ENCODE measurements at places on chromosomes 1 and 21.

DNA sequence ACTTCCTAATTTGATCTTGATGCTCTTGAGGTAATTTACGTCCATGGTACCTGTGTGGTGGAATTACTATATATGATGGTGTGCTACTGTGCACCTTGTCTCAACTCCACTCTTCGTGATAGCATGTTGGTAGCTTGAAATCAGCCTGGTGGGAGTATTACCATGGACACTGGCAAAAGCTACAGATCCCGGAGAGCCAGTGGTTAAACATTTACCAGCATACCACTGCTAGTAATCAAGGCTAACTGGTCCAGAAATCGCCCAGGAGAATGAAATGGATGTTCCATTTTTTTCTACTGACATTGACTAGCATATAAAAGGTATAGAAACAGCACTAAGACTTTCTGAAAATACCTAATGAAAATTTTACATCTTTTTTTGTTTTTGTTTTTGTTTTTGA lies 30.6 kb downstream of the ELK4 start:
- DNase-seq, result no peak

GRCh38 chr1:205122489-205122882 lies 708 bp upstream of the RBBP5 start:
- DNase-seq, result no peak

DNA sequence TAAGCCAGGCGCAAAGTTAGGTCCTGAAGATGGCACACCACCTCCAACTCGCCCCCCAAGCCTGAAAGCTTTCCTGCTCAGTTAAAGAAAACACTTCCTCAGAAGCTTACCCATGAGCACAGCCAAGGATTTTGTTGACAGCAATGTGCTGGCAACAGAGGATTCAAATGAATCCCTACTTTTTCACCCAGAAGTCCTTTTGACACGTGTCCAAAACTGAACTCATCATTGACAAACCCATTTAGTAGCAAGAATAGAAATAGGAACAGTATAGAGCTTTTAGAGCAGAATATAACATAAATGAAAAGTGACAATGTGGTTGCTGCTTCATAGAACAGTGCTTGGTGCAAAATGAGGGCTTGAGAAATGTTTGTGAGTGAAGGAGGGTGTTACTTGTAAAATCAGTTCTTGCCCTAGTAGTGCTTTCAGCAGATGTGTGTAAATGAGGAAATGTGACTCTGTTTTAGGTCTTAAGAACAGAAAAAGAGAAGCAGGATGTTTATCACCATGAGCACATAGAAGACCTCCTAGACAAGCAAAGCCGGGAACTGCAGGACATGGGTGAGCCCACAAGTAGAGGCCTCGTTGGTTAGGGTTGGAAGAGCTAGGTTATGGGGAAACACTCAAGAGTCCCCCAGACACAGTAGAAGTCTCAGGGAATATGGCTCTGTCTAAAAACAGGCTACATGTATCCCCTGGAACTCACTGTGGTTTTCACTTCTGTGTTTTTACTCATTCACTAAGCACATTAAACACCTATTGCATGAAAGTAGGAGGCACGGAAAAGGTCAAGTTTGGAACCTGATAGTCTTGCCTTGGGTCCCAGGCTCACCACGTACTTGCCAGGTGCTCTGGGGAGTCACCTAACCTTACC lies 48.6 kb upstream of the TMEM125 start:
- no peak for DNase-seq

GRCh38 chr1:167148421-167148820 lies 54.5 kb downstream of the STYXL2 start:
- no peak for DNase-seq

GRCh38 chr1:217373761-217374701 lies 256.9 kb downstream of the GPATCH2 start:
- no peak for DNase-seq

- no peak for DNase-seq
Observed at GRCh38 chr1:31775210-31775999, 11.3 kb upstream of the ADGRB2 start.

DNA sequence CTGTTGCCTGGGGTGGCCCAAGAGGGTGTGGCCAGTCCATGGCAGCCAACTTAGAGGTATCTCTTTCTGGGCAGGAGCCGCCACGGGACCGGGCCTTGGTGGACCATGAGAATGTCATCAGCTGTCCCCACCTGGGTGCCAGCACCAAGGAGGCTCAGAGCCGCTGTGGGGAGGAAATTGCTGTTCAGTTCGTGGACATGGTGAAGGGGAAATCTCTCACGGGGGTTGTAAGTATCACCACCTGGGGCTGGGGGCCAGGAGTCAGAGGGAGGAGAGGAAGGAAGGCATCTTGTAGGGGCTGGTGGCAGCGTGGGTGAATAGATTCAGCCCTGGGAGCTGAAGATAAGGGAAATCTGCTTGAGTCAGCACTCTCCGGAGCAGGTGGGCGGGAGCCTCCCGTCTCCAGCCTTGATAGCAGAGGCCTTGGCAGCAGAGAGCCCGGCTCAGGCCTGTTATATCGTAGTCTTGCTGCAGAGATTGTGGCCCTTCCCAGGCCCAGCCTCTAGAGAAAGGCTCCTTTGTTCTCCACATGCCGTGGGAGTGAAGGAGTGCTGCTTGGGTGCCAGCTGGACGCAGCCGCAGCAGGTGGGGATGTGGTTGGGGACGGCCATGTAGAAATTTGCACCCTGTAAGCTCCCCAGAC lies 25.4 kb downstream of the PHGDH start:
- DNase-seq, result no peak

GRCh38 chr1:63774617-63775417 lies 1.0 kb downstream of the ROR1 start:
- peak; percentile 26 for DNase-seq

DNA sequence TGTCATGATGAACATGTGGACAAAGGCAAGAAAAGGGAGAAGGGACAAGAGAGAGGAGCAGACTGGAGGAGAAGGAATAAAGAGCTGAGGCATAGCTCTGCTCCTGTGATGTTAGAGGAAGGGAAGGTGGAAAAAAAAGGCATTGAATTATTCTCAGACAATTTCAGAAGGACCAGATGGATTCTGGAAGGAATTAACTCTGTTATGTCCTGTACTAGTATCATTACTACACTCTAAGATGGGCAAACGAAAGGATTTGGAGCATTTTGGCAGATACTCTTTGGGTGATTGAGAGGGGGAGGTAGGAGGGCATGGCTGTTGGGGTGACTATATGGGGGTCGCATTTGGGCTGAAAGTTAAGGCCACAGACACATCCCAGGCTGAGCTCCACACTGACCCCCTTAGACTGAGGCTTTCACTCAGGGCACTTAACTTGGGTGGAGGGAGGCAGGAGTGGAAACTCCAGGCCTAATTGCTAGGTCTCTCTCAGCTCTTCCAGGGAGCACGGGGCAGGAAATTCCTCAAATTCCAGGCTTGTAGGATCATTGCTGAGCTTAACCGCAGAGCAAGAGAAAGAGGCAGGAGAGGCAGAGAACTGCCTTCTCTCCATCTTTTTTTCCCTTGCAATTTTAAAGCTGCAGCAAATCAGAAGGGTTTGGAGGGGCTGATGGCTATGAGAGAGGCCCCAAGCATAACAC lies 25.9 kb downstream of the KIRREL1 start:
- peak; percentile 59 for DNase-seq

DNA sequence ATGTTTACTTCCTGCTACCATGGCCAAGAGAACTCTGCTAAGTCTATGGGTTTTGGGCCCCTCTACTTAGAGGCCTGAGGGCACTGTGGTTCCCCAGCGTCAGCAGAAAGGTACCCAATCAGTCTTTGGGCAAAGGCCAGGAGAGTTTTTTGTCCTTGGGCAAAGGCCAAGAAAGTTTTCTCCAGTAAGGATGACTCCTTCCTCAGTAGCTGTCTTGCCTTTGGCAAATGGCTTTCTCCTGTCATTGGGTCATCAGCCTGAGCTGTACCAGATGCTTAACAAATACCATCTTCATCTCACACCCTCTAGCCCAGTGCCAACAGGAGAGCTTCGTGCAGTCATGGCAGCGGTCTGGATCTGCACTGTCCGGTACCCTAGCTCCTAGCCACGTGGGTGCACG lies 199.3 kb upstream of the TMEM51 start:
- no peak for DNase-seq

DNA sequence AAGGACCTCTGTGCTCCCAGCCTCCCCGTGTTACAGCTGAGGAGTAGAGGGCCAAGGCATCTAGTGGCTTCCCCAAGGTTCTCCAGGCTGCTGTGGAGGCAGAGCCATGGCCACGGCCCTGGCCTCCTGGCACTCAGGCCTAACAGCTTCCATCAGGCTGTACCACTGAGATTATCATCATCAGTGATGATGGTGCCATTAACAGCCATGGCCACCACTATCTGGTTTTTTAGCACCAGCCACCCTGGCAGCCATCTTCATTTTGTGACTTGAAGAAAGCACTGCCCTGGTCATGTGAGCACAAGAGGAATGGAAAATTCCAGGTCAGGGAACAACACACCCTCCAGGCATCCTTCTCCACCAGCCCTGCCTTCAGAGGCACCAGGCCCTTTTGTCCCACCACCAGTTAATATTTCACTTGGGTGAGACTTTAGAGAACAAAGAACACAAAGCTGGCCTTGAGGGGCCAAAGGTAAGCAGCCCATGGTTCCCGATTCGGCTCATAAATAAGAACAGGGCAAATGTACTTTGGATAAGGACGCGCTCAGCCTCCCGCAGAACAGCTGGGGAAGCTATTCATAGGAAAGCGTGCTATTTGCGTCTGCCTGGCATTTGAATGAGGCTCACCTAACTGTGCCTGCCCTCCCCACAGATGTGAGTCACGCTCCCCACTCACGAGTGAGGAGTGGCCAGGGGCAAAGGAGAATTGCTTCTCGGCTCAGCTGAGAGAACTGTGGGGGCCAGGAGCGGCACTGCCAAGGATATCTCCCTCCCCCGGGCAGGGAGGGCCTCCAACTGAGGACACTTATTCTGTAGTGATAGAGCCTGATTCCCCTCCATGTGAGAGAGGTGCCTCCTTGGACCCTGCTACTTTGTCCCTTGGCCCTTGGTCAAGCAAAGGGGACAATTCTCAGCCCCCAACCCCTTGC lies 95.6 kb downstream of the CD58 start:
- DNase-seq, result no peak

GRCh38 chr1:33460144-33460543 lies 12.3 kb upstream of the ZSCAN20 start:
- no peak for DNase-seq

- DNase-seq, result no peak
Observed at GRCh38 chr1:94697839-94698238, 122.3 kb upstream of the SLC44A3 start.

GRCh38 chr1:25683177-25683576 lies 66.6 kb downstream of the MAN1C1 start:
- no peak for DNase-seq

DNA sequence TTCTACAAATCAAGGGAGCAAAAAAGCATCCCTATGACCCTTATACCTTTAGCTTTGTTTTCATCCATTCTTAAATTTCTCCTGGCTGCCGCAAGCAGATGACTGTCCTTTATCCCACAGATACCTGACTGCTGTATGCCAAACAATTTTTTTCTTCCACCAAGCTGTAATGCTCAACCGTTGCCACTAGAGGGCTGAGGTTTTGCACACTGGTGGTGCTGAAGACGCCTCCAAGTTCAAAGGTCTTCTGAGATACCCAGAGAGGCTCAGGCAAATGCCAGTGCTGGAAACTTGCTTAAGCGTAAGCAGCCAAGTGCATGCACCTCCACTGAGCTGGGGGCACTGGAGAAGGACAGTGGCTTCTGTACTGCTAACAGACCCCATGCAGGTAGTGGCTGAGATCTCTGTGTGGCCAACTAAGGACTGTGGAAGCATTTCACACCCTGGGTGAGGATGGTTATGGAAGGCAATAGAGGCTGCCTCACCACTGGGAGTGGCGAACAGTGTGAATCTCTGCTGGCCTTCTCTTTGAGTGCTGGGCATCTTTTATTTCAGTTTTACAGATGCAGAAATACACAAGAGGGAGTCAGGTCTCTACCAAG lies 28.5 kb downstream of the CNIH3 start:
- DNase-seq, result peak; percentile 35

DNA sequence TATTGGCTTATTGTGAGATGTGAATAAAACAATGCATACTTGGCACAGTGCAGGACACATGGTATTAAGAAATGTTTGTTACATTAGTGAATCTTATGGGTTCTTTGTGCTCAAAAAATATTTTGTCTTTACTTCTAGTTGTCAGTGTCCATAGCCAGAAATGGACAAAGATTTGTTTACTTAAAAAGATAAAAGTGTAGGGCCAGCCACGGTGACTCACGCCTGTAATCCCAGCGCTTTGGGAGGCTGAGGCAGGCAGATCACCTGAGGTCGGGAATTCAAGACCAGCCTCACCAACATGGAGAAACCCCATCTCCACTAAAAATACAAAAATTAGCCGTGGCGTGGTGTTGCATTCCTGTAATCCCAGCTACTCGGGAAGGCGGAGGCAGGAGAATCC lies 654.6 kb upstream of the NEGR1 start:
- DNase-seq, result no peak

GRCh38 chr1:109806733-109807400 lies 43.1 kb upstream of the EPS8L3 start:
- DNase-seq, result no peak

DNA sequence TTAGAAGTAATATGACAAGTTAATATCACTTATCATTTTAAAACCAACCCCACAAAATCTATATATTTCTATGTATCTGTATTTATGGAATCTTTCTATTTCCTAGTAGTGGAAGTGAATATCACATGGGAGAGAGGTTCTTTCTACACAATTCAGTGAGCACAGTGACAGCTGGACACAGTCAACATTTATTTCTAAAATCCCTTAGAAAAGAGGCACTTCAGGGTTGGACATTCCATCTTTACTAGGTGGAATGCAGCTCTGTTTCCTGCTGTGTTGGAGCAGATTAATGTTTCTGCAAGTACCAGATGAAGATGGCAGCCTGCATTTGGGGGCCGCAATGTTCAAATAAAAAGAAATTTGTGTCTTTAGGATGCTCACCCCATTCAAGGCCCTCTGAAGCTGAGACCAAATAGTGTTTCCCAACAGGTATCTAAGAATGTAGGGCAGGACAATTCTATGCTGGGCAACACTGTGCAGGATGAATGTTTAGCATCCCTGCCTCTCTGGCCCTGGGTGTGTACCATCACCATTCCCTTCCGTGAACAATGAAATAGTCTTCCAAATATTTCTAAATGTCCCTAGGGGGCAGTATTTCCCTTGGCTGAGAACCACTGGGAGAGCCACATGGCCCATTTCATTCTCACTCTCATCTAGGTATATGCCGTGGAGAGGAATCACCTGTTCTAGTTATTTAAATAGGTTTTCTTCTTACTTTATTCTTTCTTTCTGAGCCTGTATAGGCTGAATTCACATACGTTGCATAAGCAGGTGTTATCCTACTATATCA lies 394.8 kb downstream of the PRDM2 start:
- peak; percentile 7 for DNase-seq

DNA sequence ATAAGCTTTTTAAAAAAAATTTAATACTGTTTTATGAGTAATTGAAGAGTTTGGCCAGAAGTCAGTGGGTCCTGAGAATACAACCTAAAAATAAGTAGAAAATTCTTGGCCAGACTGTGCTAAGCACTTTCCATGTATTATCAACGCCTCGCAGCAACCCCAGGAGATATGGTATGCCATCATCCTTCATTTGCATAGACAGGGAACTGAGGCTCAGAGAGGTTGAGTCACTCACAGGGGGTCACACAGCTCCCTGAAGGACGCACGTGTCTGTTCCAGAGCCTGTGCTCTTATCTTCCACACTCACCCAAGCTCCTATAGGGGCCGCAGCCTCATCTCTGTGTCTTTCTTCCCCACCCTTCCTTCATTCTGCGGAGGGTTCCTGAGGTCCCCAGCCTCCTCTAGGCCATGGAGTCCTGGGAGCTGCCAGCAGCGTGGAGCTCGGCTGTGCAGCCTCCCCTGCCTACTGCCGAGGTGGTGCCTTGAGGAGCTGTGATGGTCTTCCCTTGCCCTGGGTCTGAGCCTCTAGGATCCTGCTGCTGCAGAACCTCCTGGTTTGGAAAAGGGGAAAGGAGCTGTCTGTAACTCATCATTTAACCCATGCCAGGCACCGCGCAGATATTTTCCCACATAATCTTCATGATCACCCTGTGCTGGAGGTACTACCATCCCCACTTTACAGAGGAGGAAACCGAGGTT lies 30.3 kb upstream of the ECE1 start:
- no peak for DNase-seq

Data from H54 (cell line).